ENCODE measurements at places on chromosomes 5 and 9. TPM values are rescaled to one million over a fixed set of nuclear protein-coding genes. Genes with fewer than 3 reads are reported as not detected.

DNA sequence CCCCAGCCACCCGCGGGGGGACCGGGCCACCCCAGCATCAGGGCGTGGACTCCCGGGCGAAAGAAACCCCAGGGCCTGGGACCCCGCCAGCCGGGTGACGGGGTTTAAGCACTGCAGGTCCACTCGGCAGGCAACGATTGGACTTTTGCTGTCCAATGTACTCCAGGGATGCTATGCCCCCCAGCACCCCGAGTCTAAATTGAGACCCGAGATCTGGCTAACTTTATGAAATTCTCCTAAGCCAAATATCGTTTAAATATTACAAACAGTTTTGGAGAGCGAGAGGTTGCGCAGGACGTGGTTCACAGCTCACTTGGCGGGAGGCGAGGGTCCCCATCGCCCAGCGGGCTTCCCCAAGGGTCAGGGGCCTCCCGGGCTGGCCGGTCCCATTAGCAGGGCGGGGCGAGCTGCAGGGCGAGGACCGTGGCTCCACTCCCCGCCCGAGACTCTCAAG, 384 bp upstream of the MRPS2 start:
- DNase-seq = no peak

The SHOC1 gene
- total RNA-seq = not detected

DNA sequence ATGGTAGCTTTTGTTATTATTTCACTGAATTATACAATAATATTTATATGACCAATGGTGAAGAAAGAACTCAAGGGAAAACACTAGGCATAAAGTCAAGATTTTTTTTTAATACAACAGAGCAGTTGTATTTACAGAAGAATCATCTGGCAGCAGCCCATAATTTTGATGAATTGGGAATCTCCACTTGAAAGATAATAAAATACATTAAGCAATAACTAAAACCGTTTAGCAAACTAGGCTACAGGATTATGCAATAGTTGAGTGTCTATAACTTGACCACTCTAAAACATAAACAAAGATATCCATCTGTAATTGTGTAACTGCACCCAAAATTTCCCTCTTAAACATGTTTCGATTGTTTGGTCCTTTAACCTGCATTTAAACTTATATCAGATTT, 80.8 kb downstream of the SNCAIP start:
- no peak for DNase-seq

The CYLC2 gene
- total RNA-seq = not detected

The PCDHGA12 gene
- not detected for total RNA-seq

DNA sequence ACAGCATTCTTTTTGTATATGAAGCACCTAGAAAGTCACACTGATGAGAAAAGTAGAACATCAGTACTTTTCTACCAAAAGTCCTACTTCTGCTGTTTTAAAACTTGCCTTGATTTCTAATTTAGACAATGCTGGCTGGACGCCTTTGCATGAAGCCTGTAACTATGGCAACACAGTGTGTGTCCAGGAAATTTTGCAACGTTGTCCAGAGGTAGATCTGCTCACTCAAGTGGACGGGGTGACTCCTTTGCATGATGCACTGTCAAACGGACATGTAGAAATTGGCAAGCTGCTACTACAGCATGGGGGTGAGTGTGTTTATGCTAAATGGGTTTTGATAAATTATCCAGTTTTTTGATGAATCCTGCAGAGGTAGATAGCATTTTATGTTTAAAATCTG, 73.5 kb downstream of the SLF1 start:
- no peak for DNase-seq

DNA sequence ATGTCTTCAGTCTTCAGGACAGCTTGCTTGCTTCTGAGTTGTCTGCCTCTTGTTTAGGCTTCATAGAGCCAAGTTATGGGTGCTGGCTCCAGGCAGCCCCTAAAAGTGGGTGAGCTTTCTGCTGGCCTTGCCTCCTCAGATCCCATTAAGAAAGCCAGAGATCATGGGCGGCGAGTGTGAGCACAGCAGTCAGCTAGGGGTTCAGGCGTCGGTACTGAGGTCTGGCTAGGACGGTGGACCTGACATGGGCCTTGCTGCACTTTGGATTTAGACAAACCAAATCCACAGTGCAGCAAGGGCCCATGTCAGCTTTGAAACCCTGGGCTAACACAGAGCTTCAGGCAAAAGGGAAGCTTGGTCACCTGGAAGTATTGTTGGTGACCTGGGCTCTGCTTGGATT, 17.6 kb downstream of the PSAT1 start:
- DNase-seq = no peak

The SEMA6A gene
- total RNA-seq = 2.2 TPM

DNA sequence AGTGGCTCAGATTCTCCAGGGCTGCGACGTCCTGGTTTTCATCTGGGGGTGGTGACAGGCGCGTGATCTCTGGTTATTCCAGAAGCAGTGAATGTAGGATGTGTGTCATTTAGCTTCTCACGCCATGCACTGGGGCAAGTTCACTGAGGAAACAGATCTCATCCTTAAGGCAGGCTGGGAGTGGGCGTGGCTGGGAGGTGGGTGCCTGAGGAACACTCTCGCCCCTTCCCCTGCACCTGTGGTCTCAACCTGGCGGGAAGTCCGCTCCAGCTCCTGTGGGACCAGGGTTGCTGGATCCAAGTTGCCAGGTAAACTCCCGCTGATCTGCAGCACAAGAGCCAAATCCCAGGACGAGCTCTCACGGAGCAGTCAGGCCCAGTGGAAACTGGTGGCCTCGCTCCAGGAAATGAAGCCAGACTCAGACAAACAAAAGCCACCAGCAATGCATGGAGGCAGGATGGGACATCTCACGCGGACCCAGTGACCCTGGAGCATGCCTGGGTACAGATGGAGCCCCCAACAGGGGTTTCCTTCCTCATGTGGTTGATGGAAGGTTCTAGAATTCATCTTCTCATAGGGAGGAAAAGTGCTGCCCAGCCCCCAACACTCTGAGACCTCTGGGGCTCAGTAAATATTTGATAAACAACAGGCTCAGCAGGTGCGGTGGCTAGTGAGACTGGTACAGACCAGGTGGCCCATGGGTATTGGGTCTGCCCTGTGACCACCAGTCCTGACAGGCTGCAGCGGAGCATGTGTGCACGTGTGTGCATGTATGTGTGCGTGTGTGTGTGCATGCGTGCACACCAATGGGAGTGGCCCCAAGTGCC, 16.3 kb upstream of the SLC12A7 start:
- no peak for DNase-seq

The TPPP gene
- total RNA-seq = not detected

GRCh38 chr5:89241186-89241585, 358.2 kb upstream of the MEF2C start:
- DNase-seq = no peak

GRCh38 chr9:87644659-87645058, 81.3 kb upstream of the CTSL start:
- no peak for DNase-seq

GRCh38 chr9:129803676-129804060, 684 bp downstream of the TOR1B start:
- DNase-seq = peak; percentile 9

GRCh38 chr5:159424123-159424522, 93.8 kb upstream of the IL12B start:
- DNase-seq = no peak

DNA sequence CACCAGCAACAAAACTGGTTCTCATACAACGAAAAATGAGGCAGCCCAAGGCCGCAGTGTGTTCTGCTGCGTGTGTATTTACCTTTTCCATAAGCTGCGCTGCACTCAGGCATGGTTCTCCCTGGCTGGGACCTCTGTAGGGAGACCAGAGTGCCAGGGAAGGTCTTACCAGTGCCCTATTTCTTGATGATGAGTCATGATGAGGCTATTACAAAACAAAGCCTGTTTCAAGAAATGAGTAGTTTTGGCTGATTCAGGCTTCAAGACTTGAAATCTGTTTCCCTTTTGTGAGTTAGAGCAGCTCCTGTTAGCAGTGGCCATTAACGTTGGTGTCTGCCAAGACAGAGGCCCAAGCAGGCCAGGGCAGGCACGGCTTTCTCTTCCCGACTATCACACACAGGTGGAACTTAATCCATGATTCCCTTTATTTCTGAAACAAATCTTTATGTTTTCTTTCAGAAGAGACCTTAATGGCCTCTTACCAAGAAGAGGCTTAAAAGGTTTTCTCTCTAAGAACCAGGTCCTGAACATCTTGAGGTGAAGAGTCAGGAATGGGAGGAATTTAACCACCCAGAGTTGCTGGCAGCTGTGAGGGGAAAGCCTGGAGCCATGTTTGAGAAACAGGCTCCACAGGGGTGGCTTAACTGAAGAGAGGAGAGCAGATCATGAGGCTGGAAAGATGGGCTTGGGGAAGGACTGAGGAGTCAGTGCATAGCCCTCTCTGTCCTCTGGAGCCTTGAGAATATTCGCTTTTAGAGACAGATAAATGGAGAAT, 41.4 kb upstream of the TIFAB start:
- peak; percentile 34 for DNase-seq

The TAF11L12 gene
- total RNA-seq = not detected

The IFNA21 gene
- not detected for total RNA-seq

The NR5A1 gene
- not detected for total RNA-seq

The ZFP2 gene
- not detected for total RNA-seq

DNA sequence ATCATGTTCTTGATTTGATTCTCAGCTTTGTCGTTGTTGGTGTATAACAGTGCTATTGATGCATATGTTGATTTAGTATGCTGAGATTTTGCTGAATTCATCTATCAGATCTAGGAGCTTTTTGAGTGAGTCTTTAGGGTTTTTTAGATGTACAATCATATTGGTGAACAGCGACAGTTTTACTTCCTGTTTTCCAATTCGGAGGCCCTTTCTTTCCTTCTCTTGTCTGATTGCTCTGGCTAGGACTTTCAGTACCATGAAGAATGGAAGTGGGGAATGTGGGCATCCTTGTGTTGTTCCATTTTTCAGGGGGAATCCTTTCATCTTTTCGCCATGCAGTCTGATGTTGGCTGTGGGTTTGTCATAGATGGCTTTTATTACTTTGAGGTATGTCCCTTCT, 100.4 kb downstream of the SGCD start:
- DNase-seq = no peak

DNA sequence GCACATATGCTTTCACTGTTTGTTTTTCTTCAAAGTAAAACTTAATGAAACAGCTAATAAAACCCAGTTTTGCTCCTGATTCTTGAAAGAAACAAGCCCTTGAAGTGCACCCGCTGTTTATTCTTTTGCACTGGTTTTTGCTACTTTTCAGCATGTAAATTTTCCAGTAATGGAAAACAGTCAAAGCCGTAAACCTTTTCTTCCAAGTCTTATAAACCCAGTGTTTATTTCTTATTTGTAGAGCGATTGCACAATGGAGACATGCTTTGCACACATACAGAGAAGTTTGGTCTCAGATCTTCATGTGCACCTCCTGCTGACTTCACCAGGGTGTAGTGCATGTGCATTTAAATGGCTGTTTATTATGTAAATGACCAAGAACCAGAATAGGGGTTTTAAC, 51.8 kb downstream of the ATG10 start:
- DNase-seq = no peak

The BAAT gene
- total RNA-seq = not detected

GRCh38 chr5:1405121-1405520, 40.1 kb downstream of the SLC6A3 start:
- DNase-seq = no peak

The JMY gene
- total RNA-seq = 5.1 TPM

The ORM1 gene
- total RNA-seq = not detected

GRCh38 chr9:133700819-133701320, 37.3 kb downstream of the SARDH start:
- DNase-seq = no peak

The SNCAIP gene
- not detected for total RNA-seq

DNA sequence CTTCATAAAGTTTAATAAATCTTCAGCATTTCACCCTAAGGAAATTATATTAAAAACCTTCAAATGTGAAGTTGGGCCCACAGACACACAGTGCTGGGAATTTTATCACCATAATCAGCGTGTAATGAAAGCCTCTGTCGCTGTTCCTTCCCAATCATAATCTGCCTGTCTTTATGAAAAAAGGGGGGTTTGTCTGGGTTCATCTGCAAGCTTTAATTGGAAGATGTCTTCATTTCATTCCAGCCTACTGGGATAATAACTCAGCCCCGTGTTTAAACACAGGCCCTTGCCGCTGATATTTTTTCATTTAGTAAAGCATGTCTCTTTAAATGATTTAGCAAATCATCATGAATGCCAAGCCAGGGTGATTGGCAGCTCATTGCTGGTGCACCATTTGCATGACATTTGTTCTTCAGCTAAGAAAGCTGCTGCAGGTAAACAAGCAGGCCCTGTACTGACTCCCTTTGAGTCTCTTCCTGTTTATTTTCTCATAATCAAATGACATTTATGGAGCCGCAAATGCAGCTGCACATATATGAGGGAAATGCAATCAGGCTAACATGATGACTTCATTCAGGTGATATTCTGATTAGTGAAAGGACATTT, 362.9 kb upstream of the TLE4 start:
- no peak for DNase-seq

DNA sequence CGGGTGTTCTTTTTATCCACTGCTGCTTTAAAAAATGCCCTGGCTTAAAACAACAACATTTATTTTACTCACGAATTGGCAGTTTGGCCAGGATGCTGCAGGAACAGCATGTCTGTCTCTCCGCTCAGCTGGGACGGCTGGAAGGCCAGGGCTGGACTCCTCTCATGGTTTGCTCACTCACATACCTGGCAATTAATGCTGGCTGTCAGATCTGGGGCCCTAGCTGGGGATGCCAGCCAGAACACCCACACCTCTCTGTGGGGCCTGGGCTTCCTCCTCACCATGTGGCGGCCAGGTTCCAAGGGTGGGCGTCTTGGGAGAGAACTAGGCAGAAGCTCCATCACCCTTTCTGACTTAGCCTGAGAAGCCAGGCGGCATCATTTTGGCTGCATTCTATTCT, 189.1 kb upstream of the IL12B start:
- DNase-seq = no peak

The KLF4 gene
- 8.0 TPM for total RNA-seq

DNA sequence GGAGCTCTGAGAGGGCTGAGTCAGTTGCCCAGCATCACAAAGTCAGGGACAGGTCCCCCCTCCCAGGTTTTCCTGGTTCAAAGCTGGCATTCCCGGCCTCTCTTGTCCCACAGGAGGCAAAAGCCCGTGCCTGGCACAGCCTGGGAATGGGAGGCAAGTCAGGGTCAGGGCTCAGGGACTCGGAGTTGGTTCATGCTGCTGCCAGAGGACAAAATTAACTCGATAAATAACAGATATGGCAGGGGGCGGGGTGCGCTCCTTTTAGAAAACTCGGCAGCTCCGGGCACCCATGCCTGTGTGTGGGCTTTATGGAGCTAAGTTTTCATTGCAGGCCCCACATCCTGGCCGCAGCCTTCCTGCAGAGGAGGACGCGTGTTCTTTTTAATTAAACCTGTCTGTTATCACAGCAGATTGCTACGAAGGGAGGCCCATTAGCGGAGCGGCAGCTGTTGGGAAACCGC, 62.8 kb upstream of the LMX1B start:
- no peak for DNase-seq
